ENCODE measurements at places on chromosomes 5 and 9.
A peak's percentile ranks its signal among the peaks of the same experiment; 100 is the strongest.

DNA sequence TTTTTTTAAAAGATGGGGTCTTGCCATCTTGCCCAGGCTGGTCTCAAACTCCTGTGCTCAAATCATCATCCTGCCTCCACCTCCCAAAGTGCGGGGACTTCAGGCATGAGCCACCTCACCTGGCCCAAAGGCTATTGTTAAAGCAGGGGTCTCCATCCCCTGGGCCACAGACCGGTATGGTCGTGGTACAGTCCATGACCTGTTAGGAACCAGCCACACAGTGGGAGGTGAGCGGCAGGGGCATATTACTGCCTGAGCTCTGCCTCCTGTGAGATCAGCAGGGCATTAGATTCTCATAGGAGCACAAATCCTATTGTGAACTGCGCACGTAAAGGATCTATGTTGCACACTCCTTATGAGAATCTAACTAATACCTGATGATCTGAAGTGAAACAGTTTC, 7.3 kb upstream of the NOL6 start:
- DNase-seq = no peak

- DNase-seq = peak; percentile 42
Measured at GRCh38 chr5:177496727-177497291, 595 bp downstream of the PDLIM7 start.

- no peak for DNase-seq
Measured at GRCh38 chr5:127909066-127909465, 174.5 kb upstream of the SLC12A2 start.

- no peak for DNase-seq
Measured at GRCh38 chr5:136128481-136128880, 4.2 kb upstream of the SMAD5 start.

- DNase-seq = no peak
Measured at GRCh38 chr9:3989915-3990314, 310.0 kb downstream of the GLIS3 start.

DNA sequence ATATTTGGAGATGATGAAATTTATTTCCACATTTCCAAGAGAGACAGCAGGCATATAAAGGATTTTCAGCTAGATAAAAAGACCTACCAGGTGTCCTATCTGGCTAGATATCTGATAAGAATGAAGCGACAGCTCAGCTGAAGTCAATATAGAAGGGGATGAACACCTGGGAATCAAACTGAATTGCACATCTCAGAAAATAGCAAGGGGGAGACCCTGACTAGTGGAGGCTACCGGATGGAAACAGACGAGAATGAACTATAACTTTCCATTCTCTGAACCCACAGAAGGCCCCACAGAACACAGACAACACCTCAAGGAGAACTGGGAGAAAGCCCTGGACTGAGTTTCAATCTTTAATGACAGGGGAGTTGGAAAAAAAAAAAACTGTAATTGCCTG, 51.1 kb downstream of the CPLANE1 start:
- DNase-seq = no peak

GRCh38 chr5:139884144-139884543, 88.5 kb downstream of the PSD2 start:
- no peak for DNase-seq

GRCh38 chr9:14303521-14303920, 10.4 kb downstream of the NFIB start:
- DNase-seq = no peak

DNA sequence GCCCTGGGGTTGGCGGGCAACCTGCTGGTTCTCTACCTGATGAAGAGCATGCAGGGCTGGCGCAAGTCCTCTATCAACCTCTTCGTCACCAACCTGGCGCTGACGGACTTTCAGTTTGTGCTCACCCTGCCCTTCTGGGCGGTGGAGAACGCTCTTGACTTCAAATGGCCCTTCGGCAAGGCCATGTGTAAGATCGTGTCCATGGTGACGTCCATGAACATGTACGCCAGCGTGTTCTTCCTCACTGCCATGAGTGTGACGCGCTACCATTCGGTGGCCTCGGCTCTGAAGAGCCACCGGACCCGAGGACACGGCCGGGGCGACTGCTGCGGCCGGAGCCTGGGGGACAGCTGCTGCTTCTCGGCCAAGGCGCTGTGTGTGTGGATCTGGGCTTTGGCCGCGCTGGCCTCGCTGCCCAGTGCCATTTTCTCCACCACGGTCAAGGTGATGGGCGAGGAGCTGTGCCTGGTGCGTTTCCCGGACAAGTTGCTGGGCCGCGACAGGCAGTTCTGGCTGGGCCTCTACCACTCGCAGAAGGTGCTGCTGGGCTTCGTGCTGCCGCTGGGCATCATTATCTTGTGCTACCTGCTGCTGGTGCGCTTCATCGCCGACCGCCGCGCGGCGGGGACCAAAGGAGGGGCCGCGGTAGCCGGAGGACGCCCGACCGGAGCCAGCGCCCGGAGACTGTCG, 976 bp downstream of the RXFP3 start:
- no peak for DNase-seq

- no peak for DNase-seq
Measured at GRCh38 chr5:116411101-116411571, 163.5 kb downstream of the SEMA6A start.
